ENCODE measurements at places on chromosomes 6 and 20.

DNA sequence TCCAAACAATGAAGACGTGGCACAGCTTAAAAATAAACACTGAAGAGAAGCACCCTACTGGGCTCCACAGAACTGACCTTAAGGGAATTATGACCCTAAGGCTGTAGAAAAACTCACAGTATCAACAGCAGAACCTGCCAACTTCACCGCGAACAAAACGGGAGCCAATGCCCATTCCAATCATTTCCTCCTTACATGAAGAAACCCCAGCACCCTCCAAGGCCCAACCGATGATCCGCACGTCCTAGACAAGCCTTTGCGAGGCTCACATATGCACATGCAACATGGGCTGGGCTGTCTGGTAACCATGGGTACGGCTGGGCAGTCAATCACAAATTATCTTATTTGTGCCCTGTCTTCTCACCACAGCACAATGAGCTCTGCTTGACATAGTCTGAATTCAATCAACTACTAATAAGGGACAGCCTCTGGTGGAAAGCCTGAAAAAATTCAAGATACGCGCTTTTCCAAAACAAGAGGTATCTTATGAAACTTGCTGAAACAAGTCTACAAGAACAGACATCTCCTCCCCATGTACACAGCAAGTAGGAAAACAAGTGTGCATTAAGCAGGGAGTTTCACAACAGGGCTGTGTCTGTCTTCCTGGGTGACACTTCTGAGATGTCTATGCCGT lies 1.7 kb downstream of the DIDO1 start:
- H3K27me3 ChIP-seq = no peaks in the 10 kb centered on the region
- H3K27ac ChIP-seq = peak overlapping the region; percentile 57
- peaks cover 62% of the 10 kb centered on the region for H3K4me1 ChIP-seq
- no peak for DNase-seq
- H3K36me3 ChIP-seq = peaks cover 2% of the 10 kb centered on the region
- peak overlapping the region; percentile 95 for H3K4me3 ChIP-seq

DNA sequence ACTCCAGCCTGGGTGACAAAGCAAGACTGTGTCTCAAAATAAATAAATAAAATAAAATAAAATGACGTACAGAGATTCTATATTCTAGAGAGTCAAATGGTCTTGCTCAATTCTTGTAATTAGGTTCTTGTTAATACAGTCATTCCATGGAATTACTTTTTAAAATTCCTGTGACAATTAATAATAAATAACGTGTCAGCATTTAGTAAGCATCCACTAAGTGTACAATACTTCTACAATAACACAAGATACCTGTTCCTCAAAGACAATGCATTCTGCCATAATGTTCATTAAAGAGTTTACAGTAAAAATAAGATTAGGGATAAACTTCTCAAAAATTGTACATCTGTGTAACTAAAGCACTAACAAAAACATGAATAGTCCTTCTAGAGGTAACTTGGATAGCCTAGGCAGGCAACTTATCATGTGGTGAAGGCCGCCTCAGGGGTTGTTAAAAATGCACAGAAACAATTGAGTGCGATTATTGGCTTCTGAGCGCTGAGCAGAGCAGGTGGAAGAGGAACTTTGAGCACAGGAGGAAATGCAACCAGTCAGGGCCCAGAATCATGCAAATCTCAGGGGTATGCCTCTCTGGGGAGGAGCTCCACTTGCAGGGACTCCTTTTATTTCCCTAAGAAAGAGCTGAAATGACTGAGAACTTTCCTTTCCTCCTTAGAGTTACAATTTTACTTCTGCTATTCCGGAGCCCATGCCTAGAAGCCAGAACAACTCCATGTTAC lies 37.1 kb downstream of the QRSL1 start:
- no peaks in the 10 kb centered on the region for H3K36me3 ChIP-seq
- H3K4me3 ChIP-seq = no peak overlapping the region

DNA sequence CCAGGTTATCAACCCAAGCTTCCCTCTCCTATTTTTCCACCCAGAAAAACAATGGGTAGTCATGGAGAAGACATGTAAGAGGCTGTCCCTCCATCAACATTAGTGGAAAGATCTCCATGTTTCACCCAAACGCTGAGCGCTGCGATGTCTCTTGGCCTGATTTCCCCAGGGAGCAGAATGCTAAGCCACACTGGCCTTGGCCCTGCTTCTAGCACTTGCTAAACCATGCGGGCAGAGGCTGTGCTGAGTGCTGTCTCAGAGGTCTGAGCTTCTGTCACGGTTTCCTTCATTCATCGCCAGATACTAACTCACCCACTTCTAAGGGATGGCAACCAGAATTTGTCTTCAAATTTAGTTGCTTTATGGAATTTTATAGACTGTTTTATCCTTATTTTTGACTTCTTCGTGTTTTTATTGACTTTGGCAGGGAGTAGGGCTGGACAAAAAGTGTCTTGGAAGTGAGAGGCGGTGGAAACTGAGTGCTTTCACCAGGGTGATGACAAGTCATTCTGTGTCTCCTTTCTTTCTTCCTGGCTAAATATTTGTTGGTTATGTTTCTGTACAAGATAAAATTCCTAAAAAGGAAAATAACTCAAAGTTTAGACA lies 181.4 kb upstream of the UST start:
- H3K4me1 ChIP-seq = no peaks in the 10 kb centered on the region
- no peaks in the 10 kb centered on the region for H3K36me3 ChIP-seq
- H3K27me3 ChIP-seq = peaks cover 6% of the 10 kb centered on the region
- no peak for DNase-seq
- no peak overlapping the region for H3K4me3 ChIP-seq

DNA sequence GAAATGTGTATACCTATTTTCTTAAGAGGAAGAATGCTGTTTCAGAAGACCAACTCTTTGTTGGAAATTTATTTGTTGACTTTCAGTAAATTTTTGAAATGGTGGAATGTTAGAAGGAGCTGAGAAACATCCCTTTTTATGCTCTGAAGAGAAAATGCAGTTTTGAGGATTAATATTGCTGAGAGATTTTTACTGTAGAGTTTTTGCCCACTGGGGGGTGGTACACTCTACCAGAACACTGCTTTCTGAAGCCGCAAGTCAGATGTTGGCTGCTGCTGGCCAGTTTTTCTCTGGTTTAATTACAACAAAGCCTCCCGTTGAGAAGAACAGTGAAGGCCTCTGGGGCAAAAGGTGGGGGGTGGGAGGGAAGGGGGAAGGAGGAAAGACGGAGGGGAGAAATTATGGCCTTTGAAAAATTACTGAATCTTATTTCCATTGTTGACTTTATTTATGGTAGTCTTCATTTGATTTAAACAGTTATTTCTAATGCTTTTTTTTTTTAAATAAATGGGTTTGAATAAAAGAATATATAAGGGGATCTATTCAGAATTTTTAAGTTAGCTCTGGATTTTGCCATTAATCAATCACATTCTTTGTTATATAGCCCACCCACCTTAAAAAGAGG lies 3.0 kb downstream of the FLRT3 start:
- peak; percentile 63 for DNase-seq
- no peak overlapping the region for H3K4me3 ChIP-seq
- H3K36me3 ChIP-seq = no peaks in the 10 kb centered on the region
- H3K27ac ChIP-seq = no peak overlapping the region
- peaks cover 21% of the 10 kb centered on the region for H3K4me1 ChIP-seq
- peaks cover 36% of the 10 kb centered on the region for H3K27me3 ChIP-seq

Measured in GM23338 (cell line).